ENCODE measurements at places on chromosomes 11 and 22.

DNA sequence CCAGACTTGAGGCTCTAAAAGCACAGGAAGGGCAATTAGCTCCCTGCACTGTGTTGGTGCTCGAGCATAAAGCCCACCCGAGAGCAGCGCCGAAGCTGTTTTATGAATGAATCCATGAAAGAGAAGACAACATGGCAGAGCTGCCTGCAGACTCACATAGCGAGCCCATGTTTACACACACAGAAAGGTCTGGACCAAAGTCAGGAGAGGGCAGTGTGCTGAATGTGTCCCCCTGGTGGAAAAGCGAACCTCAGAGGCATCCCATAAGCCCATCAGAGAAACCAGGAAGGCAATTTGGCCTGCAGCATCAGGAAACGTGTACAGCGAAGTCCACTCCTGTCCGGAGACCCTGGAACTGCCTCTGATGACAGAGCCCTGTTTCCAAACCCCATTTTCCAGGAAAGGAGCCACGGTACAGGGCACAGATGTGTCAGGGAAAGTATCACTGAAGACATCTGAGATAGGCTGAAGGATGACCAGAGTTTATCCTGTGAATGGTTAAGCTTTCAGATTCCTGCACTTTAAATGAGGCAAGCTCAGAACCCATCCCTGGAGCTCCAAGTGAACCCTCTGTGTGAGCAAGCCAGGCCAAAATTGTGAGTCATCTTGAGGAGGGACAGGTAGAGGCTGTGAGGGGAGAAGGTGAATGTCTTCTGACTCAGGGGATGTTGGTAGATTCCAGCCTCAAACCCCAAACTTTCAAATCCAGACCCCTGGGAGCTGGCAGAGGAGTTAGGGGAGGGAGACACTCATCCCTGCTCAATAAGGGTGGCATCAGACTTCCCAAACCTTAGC is 36.9 kb downstream of the CHRDL2 start:
- DNase-seq: no peak

DNA sequence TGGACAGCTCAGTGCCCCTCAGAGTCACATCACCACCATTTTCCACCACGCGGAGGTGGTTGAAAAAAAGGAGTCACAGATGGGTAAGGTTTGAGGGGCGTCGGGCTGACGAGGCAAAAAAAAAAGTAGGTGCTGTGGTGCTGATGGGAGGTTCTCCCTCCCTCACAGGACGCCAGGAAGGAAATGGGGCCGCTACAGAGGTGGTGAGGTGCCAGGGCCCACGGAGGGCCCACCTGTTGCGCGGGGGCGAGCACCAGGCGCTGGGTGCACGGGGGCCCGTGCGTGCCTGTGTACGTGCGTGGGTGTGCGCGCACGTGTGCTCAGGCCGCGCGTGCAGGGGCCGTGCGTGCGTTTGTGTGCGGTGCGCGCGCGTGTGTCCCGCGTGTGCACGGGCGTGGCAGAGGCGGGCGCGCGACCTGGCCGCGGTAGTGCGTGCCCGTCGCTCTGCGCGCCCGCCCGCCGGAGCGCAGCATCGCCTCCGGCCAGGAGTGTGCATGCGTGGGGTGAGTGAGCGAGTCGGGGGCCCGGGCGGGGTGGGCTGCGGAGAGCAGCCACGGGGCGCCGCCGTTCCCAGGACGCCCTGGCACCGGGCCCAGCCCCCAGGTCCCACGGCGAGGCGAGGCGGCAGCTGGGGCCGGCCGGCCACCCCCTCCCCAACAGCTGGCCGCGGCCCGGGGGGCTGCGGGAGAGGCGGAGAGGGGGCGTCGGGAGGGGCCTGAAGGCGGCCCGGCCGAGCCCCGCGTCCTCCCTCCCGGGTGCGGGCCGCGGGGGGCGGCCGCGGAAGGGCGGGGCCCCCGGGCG is 2.8 kb downstream of the PDGFB start:
- DNase-seq: no peak

DNA sequence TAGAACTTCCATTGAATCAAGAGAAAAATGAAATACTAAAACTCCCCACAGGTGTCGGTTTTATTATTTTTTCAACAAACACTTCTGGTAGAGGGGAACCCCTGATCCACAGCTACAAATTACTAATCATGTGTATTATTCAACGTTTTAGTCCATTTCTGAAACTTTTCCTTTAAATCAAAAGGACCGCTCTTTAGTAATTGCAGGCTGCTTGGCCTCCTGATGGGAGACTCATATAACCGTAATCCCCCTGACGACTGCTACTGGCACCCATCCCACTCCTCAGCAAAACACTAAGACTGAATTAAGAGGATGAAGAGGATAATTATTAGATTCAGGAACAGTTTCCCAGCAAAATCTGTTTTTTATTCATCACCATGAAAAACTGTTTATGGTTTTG is 46.4 kb downstream of the PAX6 start:
- no peak for DNase-seq

DNA sequence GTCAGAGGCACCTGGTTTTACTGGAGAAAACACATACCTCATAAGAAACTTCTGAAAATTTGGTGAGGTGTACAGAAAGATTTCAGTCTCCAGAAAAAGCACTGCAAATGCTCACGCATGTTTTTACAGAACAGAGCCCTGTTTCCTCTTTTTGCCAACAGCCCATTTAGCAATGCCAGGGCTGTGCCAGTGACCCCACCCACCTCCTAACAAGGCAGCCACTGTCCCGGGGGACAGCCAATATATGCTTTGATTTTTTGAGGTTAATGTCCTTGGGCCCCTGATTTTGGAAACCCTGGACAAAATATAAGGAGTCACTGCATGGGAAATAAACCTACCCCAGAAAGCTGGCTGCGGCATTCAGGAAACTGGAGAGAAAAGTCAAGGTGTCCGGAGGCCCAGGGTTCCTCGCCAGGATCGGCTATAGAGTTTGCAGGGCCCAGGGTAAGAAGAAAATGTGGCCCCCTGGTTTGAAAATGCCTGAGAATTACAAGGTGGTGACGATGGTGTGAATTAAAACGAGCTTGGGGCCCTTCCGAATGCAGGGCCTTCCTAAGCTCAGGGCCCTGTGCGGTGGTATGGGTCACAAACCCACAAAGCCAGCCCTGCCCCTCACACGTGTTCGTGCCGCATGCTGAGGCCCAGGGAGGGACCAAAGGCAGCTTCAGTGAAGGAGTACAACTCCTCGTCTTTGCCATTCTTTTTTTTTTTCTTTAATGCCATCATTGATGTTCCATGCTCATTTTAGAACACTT is 71.1 kb upstream of the WNT7B start:
- DNase-seq: no peak

DNA sequence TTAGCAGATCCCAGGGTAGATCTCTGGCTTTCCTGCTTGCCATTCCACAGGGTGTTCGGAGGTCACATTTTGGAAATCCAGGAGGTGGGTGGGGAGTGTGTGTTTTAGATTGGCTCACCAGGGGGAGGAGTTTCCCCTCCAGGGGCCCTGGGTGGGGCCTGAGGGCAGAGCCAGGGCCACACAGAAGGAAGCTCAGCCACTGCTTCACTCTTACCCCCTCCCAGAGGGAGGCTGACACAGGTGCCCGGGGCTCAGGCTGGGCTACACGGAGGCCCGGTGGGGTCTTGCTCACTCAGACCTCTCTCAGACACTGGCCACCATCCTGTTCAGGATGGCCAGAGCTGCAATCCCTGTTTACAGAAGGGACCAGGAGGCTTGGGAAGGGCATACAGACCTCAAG is 2.5 kb downstream of the WNT7B start:
- DNase-seq: no peak

- DNase-seq: no peak
Observed at GRCh38 chr22:37002633-37003032, 16.6 kb downstream of the TST start.

- DNase-seq: no peak
Observed at GRCh38 chr11:57427727-57428082, 784 bp upstream of the SLC43A3 start.

GRCh38 chr11:98545544-98546175 is 475.1 kb upstream of the CNTN5 start:
- no peak for DNase-seq

GRCh38 chr11:129484068-129484467 is 108.4 kb downstream of the BARX2 start:
- no peak for DNase-seq

DNA sequence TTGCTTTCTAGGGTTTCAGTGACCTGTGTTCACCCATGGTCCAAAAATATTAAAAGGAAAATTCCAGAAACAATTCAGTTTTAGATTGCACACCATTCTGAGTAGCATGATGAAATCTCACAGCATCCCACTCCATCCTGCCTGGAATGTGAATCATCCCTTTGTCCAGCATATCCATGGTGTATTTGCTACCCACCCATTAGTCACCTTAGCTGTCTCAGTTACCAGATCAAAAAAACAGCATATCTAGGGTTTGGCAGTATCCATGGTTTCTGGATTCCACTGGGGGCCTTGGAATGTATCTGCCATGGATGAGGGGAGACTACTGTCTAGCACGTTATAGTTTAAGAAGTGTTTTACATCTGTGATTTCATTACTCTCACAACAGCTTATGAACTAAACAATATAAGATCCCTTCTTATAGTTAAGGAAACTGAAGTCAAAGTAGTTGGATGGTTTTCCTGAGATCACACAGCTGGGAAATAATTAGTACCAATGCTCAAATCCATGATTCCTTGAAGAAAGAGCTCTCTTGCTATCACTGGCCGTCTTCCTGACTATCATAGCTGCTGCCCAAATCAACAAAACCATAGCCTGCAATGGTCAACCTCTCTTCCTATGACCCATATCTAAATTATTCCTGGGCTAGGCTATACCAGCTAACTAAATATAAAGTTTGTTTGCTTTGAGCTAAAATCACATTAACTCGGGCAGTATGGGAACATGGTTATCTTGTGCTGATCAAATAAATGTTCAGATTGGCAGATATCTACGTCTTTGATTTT is 122.6 kb downstream of the MICAL2 start:
- DNase-seq: no peak

GRCh38 chr11:130709531-130709930 is 206.7 kb downstream of the SNX19 start:
- no peak for DNase-seq

Data from activated T-helper 9 cell treated with anti-CD3 and anti-CD28 coated beads, Interleukin-2, amount 50 U/mL, for 16 hours (primary cell).